ENCODE measurements at places on chromosomes 16 and 17.

- DNase-seq = no peak
Observed at GRCh38 chr17:77501101-77501566, 360.4 kb downstream of the SEC14L1 start.

DNA sequence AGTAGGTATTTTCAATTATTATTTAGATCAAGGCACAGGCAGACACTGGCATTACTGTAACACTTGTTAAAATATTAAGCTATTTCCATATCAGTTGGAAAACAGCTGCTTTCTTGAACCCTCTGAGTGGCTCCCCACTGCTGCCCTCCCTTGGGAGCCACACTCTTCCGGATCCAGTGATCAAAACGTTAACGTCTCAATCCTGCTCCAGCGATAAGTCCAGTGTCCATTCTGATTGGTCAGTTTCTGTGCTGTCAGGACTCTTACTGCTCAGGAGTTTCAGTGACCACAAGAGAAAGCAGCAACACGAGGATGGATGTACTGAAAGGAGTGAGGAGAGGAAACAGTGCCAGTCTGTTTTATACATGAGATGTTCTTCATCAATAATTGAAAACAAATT lies 13.8 kb upstream of the ZKSCAN2 start:
- no peak for DNase-seq

GRCh38 chr16:85839681-85840240 lies 40.3 kb downstream of the COX4I1 start:
- DNase-seq = no peak

DNA sequence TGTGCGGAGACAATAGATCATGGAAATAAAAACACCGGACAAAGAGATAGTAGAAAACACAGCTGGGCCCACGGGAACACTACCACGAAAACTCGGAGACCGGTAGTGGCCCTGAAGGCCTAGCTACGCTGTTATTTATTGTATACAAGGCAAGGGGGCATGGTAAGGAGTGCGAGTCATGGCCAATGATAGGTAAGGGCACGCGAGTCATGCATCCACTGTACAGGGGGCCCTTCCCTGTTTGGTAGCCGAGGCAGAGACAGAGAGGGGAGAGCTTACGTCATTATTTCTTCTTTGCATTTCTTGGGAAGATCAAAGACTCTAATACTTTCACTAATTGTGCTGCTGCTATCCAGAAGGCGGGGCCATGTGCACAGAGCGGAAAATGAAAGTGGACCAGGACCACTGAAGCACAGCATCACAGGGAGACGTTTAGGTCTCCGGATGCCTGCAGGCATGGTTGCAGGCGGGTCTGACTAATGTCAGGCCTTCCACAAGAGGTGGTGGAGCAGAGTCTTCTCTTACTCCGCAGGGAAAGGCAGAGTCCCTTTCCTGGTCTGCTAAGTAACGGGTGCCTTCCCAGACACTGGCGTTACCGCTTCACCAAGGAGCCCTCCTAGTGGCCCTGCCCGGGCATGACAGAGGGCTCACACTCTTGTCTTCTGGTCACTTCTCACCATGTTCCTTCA lies 74.4 kb upstream of the ARL4D start:
- no peak for DNase-seq

Data from left ventricle myocardium superior (tissue), 1 donor.